Right ventricle myocardium superior (tissue), 1 donor: ENCODE measurements at places on chromosomes 12 and 14. TPM values are rescaled to one million over a fixed set of nuclear protein-coding genes. Genes with fewer than 3 reads are reported as not detected.

The PPP4R4 gene
- not detected for total RNA-seq

The GON7 gene
- total RNA-seq = 16.3 TPM

The TAS2R7 gene
- not detected for total RNA-seq

The DEPDC4 gene
- 0.32 TPM for total RNA-seq

The CD4 gene
- total RNA-seq = 10.4 TPM

The CMA1 gene
- 1.9 TPM for total RNA-seq

The DIO3 gene
- 0.16 TPM for total RNA-seq

The CARMIL3 gene
- 0.08 TPM for total RNA-seq

The KLHDC1 gene
- 5.9 TPM for total RNA-seq

The IKBIP gene
- total RNA-seq = 3.3 TPM

The KRT81 gene
- not detected for total RNA-seq

The TESPA1 gene
- total RNA-seq = 0.59 TPM

The CLEC1B gene
- total RNA-seq = not detected
